ENCODE measurements at places on chromosomes 5 and 9.
A peak's percentile ranks its signal among the peaks of the same experiment; 100 is the strongest.

DNA sequence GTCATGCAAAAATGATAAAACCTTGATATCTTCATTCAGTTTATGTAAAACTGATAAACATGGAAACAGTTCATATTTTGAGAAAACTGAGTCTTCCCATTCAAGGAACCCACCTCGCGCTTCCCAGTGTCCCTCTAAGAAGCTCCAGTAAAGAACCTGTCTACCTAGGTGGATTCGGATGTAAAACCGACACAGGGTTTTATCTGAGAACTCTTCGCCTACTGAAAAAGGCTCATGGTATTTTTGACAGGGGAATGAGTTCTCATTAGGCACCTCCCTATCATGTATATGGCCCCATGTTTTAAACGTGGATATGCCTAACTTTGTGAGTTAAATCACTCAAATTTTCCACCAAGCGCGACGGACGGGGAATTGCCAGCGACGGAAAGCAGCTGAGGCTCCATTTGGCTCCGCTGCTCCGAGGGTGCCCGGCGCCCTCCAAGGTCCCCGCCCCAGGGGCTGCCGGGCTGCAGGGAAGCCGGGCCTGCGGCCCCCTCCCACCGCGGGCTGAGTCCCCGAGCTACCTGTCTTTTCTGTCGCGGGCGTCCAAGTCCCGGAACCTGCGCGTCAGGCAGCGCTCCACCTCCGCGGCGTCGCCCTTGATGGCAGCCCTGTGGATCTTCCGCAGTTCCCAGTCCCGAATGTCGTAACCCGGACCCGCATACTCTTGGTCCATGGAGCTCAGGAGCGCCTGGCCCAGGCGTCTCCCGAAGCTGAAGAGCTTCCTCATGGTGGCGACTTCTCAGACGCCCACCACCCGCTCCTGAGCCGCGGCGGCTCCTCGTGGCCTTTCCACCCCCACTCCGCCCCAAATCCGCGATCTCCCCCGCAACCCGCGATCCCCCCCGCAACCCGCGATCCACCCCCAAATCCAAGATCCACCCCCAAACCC is 594 bp downstream of the ANKRD18A start:
- DNase-seq: no peak

GRCh38 chr5:150598821-150599273 is 41.6 kb upstream of the SYNPO start:
- no peak for DNase-seq

- DNase-seq: no peak
Observed at GRCh38 chr5:56056875-56057274, 62.1 kb upstream of the IL6ST start.

- peak; percentile 13 for DNase-seq
Observed at GRCh38 chr5:128774605-128775004, 190.7 kb upstream of the SLC27A6 start.

- DNase-seq: peak; percentile 63
Observed at GRCh38 chr9:101530076-101530711, 3.5 kb upstream of the RNF20 start.

GRCh38 chr5:163642904-163643303 is 137.5 kb downstream of the MAT2B start:
- no peak for DNase-seq

DNA sequence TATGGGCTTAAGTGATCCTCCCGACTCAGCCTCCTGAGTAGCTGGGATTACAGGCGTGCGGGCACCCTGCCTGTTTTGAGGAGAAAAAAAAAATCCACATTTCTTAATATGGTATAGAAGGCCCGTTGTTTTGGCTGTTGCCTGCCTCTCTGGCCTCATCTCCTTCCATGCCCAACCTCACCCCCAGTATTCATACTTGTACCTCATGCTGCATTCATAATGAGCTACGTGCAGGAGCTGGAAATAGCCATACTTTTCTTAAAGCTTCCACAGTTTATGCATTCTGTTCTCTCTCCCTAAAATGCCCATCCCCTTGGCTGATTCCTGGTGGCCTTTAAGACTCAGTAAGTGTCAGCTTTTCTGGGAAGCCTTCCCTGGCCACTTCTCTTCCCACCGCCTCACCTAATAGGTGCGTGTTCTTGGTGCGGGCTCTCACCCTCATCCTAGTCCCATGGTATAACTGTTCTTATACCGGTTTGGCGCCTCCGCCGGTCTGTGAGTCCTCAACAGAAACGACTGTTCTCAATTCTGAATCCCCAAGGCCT is 2.1 kb upstream of the TPM2 start:
- DNase-seq: no peak

DNA sequence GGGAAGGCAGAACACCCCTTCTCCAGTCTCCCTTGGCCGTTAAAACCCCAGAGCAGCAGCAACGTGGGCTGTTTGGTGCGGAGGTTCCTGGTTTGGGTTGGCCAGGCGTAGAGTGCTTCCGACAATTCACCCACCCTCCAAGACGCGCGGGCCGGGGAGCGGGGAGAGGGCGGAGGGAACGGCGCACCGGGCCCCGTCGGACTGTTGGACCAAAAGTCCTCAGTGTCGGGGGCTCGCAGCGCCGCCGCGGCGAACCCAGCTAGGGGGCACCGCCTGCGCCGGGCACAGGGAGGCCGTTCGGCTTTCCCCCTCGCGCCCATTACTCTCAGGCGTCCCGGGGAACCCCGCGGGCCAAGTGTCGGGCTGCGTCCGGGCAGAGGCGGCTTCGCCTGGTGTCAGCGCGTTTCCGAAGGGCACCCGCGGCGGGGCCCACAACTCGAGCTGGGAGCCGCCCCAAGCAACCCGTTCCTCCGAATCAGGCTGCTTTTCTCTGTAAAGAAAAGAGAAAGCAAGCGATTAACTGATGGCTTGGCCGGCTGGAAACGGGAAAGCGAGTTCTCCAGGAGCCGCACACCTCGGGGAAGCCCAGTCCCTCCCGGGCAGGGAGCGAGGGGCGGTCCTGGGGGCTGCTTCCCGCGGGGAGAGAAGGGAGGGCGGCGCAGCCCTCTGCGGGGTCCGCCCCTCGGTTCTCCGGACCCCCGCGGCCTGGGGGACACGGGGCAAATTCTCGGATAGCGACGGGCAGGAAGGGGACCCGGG is 145.5 kb downstream of the ERCC6L2 start:
- DNase-seq: no peak

DNA sequence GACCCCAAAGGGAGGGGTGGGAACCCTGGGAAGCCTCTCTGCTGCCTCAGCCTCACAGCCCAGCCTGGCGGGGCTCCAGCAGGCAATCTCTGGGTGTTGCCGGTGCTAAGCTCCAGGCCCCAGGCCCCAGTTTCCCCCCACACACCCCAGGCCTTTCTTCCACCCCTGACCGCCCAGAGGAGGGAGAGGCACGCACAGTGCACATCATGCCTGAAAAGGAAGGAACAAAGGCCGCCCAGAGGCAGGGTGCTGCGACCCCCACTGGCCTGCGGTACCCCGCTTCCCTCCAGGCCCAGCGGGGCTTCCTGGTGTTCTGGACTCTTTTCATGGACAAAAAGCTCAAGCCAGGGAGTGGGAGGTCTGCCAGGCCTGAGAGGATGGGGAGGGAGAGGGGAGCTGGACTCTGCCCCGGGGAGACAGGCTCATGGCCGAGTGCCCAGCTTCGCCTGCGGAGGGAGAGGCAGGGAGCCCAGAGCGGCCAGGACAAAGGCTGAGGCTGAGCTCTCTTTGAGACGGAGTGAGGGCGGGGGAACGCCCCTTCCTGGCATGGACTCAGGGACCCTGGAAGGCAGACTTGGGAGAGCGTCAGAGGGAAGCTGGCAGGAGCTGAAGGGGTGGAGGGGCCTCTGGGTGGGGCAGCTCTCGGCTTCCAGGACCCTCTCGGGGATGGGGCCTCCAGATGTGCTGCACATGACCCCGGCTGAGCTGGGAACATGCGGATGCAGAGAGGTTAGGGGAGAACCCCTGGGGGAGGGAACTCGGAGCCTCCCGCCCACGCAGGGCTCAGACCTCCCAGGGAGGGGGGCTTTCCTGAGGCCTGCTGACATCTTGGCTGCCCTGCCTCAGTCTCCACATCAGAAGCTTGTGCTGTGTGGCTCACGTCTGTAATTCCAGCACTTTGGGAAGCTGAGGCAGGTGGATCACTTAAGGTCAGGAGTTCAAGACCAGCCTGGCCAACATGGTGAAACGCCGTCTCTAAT is 1.8 kb upstream of the ENTPD2 start:
- no peak for DNase-seq

DNA sequence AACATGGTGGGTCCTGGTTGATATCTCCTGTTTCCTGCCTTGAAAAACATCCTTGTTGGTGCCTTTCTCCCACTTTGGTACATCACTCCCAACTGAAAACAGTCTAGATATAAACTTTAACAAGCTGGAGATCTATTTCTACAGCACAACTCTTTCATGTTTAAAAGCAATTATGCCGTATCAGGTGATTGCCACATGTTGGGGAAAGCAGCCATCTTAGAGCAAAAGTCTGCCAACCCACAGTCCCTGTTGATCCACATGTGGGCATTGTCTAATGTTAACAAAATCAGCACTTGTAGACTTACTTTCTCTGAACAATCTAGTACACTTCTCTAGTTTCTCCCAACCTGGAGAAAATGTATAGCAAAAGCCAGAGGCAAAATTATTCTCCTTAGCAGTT is 104.1 kb downstream of the PRDM6 start:
- no peak for DNase-seq

GRCh38 chr9:95477885-95478284 is 38.9 kb downstream of the PTCH1 start:
- no peak for DNase-seq

- no peak for DNase-seq
Observed at GRCh38 chr5:102869230-102869629, 114.1 kb downstream of the PAM start.

GRCh38 chr5:114319821-114320220 is 42.0 kb upstream of the KCNN2 start:
- DNase-seq: no peak
